ENCODE measurements at places on chromosomes 2 and 18. TPM values are rescaled to one million over a fixed set of nuclear protein-coding genes. Genes with fewer than 3 reads are reported as not detected.

Gene ZNF385B
- total RNA-seq = not detected

Gene ATP6V1C2
- not detected for total RNA-seq

Gene ROCK2
- total RNA-seq = 22.9 TPM

Gene ANKRD30BL
- total RNA-seq = not detected

Gene OR6B2
- total RNA-seq = not detected

Gene RESP18
- total RNA-seq = not detected

Gene CKAP2L
- 19.6 TPM for total RNA-seq

Gene RFTN2
- total RNA-seq = not detected

- H3K27ac ChIP-seq = no peak overlapping the region
- no peaks in the 10 kb centered on the region for H3K4me1 ChIP-seq
- no peak for DNase-seq
- H3K27me3 ChIP-seq = no peaks in the 10 kb centered on the region
- no peaks in the 10 kb centered on the region for H3K36me3 ChIP-seq
- H3K4me3 ChIP-seq = no peak overlapping the region
Measured at GRCh38 chr2:222575618-222576017, 80.3 kb downstream of the FARSB start.

DNA sequence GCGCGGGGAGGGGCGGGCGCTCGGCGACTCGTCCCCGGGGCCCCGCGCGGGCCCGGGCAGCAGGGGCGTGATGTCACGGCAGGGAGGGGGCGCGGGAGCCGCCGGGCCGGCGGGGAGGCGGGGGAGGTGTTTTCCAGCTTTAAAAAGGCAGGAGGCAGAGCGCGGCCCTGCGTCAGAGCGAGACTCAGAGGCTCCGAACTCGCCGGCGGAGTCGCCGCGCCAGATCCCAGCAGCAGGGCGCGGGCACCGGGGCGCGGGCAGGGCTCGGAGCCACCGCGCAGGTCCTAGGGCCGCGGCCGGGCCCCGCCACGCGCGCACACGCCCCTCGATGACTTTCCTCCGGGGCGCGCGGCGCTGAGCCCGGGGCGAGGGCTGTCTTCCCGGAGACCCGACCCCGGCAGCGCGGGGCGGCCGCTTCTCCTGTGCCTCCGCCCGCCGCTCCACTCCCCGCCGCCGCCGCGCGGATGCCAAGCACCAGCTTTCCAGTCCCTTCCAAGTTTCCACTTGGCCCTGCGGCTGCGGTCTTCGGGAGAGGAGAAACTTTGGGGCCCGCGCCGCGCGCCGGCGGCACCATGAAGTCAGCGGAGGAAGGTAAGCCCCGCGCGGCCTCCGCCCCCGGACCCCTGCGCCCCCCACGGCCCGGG is at the start of gene NFATC1:
Gene NFATC1 (plus strand): TSS at position 170 of the 644 bp plus-strand sequence. CDS start 295 bp downstream, at position 465.
- H3K4me1 ChIP-seq = peaks cover 20% of the 10 kb centered on the region
- H3K27ac ChIP-seq = no peak within 1 kb of the TSS
- H3K36me3 ChIP-seq = no peaks in the 10 kb centered on the region
- peaks cover 6% of the 10 kb centered on the region for H3K27me3 ChIP-seq
- peak; percentile 58 for DNase-seq
- H3K4me3 ChIP-seq = peak within 1 kb of the TSS; percentile 47

DNA sequence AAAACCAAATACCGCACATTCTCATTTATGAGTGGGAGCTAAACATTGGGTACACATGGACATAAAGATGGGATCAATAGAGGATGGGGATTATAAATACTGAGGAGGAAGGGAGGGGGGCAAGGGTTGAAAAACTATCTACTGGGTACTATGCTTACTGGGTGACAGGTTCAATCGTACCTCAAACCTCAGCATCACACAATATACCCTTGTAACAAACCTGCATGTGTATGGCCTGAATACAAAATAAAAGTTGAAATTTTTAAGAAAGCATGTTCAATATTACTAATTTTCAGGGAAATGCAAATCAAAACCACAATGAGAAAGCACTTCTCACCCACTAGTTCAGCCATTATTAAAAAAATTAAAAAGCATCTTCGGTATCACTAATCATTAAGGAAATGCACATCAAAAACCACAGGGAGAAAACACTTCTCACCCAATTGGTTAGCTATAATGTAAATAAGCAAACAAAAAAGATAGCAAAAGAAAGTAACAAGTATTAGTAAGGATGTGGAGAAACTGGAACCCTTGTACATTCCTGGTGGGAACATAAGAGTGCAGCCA is 99.3 kb upstream of the STON1 start:
- H3K36me3 ChIP-seq = no peaks in the 10 kb centered on the region
- DNase-seq = no peak
- no peaks in the 10 kb centered on the region for H3K4me1 ChIP-seq
- no peak overlapping the region for H3K27ac ChIP-seq
- H3K4me3 ChIP-seq = no peak overlapping the region

GRCh38 chr18:30455741-30456140 is 586.8 kb downstream of the DSC3 start:
- no peak overlapping the region for H3K27ac ChIP-seq
- no peaks in the 10 kb centered on the region for H3K36me3 ChIP-seq
- H3K27me3 ChIP-seq = no peaks in the 10 kb centered on the region
- DNase-seq = no peak

DNA sequence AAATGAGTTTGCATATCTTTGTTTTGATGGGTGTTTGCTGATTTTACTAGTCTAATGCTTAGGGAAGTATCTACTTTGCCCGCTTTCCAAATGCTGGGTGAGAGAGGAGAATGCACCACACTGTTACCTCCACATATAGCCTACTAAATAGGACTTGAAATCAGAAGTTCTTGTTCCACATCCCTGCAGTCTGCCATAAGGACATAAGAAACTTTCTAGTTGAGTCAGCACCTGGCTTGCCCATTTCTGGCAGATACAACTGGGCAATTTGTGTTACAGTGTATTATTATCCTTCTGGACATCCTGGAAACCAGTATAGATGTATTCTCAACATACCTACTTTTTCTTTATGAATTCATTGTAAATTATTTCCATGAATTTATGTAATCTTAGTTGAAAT is 29.5 kb downstream of the ANXA4 start:
- H3K4me1 ChIP-seq = peaks cover 26% of the 10 kb centered on the region
- H3K27ac ChIP-seq = no peak overlapping the region
- no peaks in the 10 kb centered on the region for H3K27me3 ChIP-seq
- no peak for DNase-seq
- no peaks in the 10 kb centered on the region for H3K36me3 ChIP-seq
- H3K4me3 ChIP-seq = no peak overlapping the region

- H3K27ac ChIP-seq = no peak overlapping the region
- no peak overlapping the region for H3K4me3 ChIP-seq
- DNase-seq = no peak
- H3K27me3 ChIP-seq = no peaks in the 10 kb centered on the region
- no peaks in the 10 kb centered on the region for H3K4me1 ChIP-seq
Measured at GRCh38 chr2:86123328-86123925, 17.4 kb downstream of the PTCD3 start.

GRCh38 chr2:3223080-3223923 is 154.3 kb downstream of the EIPR1 start:
- peaks cover 24% of the 10 kb centered on the region for H3K4me1 ChIP-seq
- no peaks in the 10 kb centered on the region for H3K36me3 ChIP-seq
- no peaks in the 10 kb centered on the region for H3K27me3 ChIP-seq
- peak; percentile 73 for DNase-seq
- no peak overlapping the region for H3K4me3 ChIP-seq
- H3K27ac ChIP-seq = peak overlapping the region; percentile 79

GRCh38 chr2:5125017-5125730 is 567.0 kb upstream of the SOX11 start:
- H3K27me3 ChIP-seq = no peaks in the 10 kb centered on the region
- H3K27ac ChIP-seq = no peak overlapping the region
- no peak overlapping the region for H3K4me3 ChIP-seq

DNA sequence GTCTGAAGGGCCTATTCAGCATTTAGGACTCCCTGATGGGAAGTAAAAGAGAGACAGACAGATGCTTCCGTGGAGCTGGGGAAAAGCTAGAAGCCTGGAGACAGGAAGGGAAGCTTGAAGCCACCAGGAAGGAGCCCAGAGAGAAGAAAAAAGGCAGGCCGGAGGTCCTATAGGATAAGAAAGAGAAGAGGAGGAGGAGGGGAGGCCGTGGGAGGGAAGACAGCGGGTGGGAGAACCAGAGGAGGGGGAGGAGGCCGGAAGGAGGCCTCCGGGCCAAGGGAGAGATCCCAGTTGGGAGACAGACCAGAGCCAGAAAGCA is 107.1 kb upstream of the PKDCC start:
- no peak overlapping the region for H3K4me3 ChIP-seq
- no peaks in the 10 kb centered on the region for H3K36me3 ChIP-seq
- DNase-seq = no peak
- no peak overlapping the region for H3K27ac ChIP-seq

- no peaks in the 10 kb centered on the region for H3K36me3 ChIP-seq
- no peak overlapping the region for H3K27ac ChIP-seq
- peaks cover 42% of the 10 kb centered on the region for H3K4me1 ChIP-seq
- no peak overlapping the region for H3K4me3 ChIP-seq
Measured at GRCh38 chr2:241112592-241112991, 10.5 kb upstream of the MTERF4 start.

DNA sequence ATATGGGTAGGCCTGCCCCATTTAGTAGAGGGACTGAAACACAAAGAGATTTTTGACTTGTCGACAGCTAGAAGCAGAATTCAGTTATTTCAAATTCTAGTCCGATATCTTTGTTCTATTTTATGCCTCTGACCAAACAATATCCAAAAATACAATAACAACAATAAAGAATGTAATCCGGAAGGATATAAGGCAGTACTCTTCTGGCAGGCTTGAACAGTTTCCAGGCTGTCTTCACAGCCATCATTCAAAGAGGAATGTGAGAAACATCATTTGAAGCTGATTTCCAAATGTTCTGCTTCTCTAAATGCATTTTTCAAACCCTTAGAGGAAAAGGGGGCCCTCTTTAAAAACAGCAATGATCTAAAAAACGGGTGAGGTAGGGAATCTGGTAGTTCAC is 36.7 kb upstream of the SPTBN1 start:
- no peaks in the 10 kb centered on the region for H3K27me3 ChIP-seq
- H3K36me3 ChIP-seq = no peaks in the 10 kb centered on the region
- DNase-seq = no peak
- no peak overlapping the region for H3K4me3 ChIP-seq
- no peaks in the 10 kb centered on the region for H3K4me1 ChIP-seq

DNA sequence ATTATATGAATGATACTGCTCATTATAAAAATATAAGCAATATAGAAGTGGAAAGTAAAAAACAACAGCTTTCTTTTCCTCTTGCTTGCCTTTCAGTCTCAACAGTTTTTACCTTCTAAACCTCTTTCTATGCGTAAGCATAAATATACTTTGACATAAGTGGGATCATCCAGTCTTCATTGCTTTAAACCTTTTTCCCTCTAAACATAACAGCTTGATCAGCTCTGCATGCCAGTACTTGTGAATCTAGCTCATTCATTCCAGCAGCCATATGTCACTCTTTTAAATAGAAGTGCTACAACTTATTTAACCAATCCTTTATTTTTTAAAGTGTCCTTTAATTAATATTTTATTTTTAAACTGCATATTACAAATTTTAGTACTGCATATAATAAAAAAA is 88.1 kb downstream of the TTC27 start:
- no peak for DNase-seq
- H3K4me1 ChIP-seq = no peaks in the 10 kb centered on the region
- no peak overlapping the region for H3K4me3 ChIP-seq
- no peaks in the 10 kb centered on the region for H3K27me3 ChIP-seq
- no peak overlapping the region for H3K27ac ChIP-seq

DNA sequence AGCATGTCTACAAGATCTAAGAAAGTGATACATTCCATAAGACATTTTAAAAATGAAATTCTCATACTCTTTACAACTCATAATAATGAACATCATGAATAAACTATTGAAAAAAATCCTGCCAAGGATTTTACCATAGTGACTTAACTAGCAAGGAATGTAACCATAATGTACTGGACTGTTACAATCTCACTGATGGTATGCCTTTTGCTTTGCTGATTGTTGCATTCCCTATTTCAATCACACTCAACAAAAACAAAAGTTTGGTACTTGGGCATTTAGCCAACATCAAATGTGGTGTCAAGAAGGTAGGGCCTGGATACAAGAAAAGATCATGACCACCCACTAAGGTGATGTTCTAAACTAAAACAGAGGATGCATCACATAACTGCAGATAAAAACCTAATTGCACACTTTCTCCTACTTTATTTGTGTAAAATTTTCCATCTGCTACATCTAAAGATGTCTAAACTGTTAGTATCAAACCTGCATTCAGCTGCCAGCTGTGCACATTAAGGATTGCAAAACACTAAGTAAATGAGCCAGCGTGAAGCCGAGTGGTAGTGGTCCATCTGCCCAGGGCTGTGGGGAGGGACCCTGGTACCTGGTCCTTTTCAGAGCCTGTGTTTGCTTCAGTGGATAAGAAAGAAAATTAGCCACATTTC is 564.4 kb downstream of the ZEB2 start:
- no peak for DNase-seq
- H3K4me1 ChIP-seq = no peaks in the 10 kb centered on the region
- no peaks in the 10 kb centered on the region for H3K36me3 ChIP-seq
- H3K27me3 ChIP-seq = no peaks in the 10 kb centered on the region
- no peak overlapping the region for H3K27ac ChIP-seq
- no peak overlapping the region for H3K4me3 ChIP-seq

DNA sequence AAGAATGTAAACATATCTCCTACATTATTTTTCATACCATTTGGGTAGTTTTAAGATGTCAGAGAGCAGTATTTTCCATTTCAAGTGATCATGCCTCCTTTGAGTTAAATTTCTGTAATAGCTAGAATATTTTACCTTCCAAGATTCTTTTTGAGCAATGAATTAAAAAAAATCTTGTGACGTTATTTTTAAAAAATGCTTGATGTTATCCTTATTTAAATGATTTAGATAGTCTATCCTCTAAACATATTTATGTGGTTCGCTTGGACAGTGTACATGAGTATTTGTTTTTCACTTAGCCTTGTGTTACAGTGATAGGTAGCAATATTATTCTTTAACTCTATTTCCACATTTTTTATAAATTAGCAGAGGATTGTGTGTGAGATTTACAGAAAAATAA is 639.2 kb upstream of the CDH2 start:
- H3K27me3 ChIP-seq = no peaks in the 10 kb centered on the region
- H3K4me1 ChIP-seq = no peaks in the 10 kb centered on the region
- H3K4me3 ChIP-seq = no peak overlapping the region
- no peaks in the 10 kb centered on the region for H3K36me3 ChIP-seq
- DNase-seq = no peak

DNA sequence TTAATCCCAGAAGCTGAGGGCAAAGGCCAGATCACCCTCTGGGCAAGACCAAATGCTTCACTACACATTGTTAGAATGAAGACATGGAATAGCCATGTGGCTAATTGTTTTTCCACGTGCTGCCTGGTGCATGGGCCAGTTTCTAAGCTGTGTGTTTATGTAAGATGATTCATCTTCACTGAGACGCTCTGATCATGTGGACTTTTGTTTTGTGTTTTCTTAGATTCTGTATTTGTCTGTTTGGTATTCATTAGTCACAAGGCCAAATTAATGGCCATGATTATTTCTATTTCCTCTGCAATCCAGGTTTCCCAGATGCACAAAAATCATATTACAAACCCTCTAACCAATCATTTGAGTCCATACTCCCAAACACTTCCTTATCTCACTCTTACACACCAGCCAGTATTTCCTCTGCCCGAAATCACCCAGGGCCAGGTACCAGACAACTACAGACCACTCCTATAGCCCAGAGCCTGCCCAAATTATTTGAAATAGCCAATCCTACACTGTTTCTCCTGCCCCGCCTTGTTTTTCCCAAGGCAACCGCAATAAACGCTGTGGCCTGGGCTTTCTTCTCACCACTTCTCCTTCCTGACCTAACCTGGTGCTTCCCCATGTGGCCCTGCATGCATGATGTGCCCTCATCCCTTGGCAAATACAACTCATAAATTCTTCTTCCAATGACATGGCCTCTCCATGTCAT is 94.2 kb upstream of the SP3 start:
- H3K27me3 ChIP-seq = no peaks in the 10 kb centered on the region
- H3K27ac ChIP-seq = no peak overlapping the region
- H3K4me3 ChIP-seq = no peak overlapping the region
- DNase-seq = no peak
- H3K36me3 ChIP-seq = no peaks in the 10 kb centered on the region
